ENCODE measurements at places on chromosomes 6 and 20. TPM values are rescaled to one million over a fixed set of nuclear protein-coding genes. Genes with fewer than 3 reads are reported as not detected.

The PGM3 gene
- 100 TPM for total RNA-seq

DNA sequence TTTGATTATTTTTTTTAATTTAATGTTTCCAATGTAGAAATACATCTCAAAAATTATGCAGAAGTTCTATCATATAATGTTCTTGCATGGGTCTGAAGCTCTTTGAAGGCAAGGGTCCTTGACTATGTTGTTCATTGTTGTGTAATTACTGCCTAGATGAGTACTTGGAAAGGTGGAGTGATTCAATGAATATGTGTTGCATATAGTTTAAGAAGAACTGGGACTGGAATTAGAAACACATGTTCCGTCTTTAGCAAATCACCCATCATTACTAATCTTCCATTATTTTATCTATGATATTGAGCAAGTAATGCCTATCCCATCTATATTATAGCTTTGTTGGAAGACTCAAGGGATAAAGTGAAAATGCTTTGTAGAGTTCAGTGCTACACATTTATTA, 147.3 kb downstream of the LAMA2 start:
- H3K27ac ChIP-seq: peak overlapping the region; percentile 82
- peak overlapping the region; percentile 22 for H3K4me3 ChIP-seq
- no peak for DNase-seq
- H3K36me3 ChIP-seq: no peaks in the 10 kb centered on the region
- no peaks in the 10 kb centered on the region for H3K27me3 ChIP-seq
- H3K4me1 ChIP-seq: peaks cover 36% of the 10 kb centered on the region

- H3K4me3 ChIP-seq: no peak overlapping the region
- peaks cover 22% of the 10 kb centered on the region for H3K4me1 ChIP-seq
- no peaks in the 10 kb centered on the region for H3K36me3 ChIP-seq
- peak overlapping the region; percentile 24 for H3K27ac ChIP-seq
Observed at GRCh38 chr6:77447254-77447653, 16.0 kb downstream of the HTR1B start.

GRCh38 chr6:90123831-90124230, 172.8 kb downstream of the BACH2 start:
- H3K4me3 ChIP-seq: no peak overlapping the region
- H3K27ac ChIP-seq: no peak overlapping the region
- no peaks in the 10 kb centered on the region for H3K36me3 ChIP-seq
- peaks cover 15% of the 10 kb centered on the region for H3K4me1 ChIP-seq
- peaks cover 3% of the 10 kb centered on the region for H3K27me3 ChIP-seq
- no peak for DNase-seq

The CCN6 gene
- total RNA-seq: not detected

The KIF3B gene
- total RNA-seq: 33.7 TPM

The ARFGEF3 gene
- 0.08 TPM for total RNA-seq

The SNAI1 gene
- total RNA-seq: 6.0 TPM

All from HFFc6 (cell line).